Activated CD8-positive, alpha-beta memory T cell treated with anti-CD3 and anti-CD28 coated beads for 1 hour (primary cell): ENCODE measurements at places on chromosomes 6 and 20.

DNA sequence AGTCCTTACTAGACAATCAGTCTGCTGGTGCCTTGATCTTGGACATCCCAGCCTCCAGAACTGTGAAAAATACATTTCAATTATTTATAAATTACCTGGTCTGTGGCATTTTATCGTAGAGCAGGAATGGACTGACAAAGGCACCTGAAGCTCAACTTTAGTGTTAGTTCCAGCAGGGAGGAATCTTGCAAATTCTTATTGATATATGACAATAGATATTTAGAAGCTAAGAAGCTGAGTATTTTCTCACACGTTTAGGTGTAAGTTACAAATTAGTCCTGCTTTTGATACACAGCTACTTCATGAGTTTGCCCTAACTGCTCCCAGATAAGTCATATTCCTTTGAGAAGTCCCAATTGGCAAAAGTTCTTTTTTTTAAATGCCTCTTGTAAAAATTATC, 138.0 kb upstream of the ZNF217 start:
- no peak for DNase-seq

- no peak for DNase-seq
These were observed 645.6 kb downstream of the MMUT start for GRCh38 chr6:48817333-48818051.

DNA sequence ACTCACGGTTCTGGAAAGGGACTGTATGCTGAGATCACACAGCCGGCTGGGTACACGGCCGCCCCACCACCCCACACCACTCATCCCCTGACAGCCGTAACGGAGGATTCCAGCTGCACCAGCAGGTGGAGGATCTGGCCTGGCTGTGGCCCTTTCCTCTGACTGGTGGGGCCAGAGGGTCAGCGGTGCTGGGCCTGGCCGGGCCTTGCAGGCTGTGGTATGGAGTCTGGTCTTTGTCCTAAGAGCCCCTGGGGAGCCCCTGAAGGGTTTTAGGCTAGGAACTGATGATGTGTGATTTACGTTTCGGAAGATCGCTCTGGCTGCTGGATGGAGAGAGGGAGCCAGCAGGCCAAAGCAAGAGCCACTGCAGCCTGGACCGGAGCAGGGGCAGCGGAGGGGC, 26.6 kb downstream of the NOL4L start:
- no peak for DNase-seq

GRCh38 chr20:6079016-6079415, 25.2 kb upstream of the LRRN4 start:
- no peak for DNase-seq

- no peak for DNase-seq
These were observed 73.6 kb upstream of the NHSL1 start for GRCh38 chr6:138572885-138573284.

DNA sequence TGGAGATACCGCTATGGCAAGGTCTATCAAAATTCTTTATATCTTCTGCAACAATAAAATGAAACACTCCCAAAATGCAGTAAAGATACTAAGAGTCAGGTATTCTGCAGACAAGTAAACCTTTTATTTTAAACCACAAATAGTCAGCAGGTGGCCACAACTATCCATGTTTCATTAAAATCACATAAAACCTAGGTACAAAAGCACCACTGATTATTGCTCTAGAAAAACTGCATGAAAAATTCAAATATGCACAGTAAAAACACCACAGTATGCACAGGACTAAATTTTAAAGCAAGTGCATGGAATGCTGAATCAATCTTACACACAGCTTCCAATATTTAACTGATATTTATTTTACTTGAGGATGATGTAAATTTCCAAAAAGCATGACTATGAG, 33.3 kb downstream of the HMGN3 start:
- DNase-seq, result no peak

- DNase-seq, result no peak
These were observed 37.3 kb downstream of the RBM38 start for GRCh38 chr20:57428324-57429158.

DNA sequence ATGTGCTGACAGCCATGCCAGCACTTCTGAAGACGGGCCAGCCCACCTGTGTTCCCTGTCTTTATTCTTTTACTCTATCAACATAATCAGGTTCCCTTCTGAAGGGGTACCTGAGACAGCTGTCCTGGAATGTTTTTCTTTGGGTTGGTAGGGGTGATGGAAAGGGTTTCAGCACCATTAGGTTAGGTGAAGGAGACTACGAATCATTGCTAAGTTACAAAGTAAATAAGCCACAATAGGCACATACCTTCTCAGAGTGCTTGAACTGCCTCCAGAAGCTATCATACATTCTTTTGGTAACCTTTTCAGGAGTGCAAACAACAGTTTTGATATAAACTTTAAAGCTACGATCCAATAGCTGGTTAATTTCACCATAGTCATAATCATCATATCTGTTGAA, 106.3 kb downstream of the SESN1 start:
- DNase-seq, result no peak

DNA sequence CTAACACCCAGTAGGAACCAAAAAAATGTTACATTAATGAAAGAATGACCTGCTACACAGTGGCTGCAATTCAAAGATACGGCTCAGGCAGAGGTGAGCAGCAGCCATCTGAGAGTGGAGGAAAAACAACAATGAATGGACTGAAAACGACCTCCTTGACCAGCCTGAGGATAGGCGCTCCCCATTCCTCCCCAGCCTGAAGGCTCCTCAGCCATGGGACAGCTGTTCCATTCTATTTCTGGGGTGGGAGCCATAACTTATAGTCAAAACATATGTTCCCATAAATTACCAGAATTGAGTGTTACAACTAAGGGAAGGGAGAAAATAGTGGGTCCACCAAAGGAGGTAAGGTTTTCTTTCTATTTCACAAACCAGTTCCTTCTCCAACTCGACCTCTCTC, 27.2 kb downstream of the FYN start:
- DNase-seq, result no peak

GRCh38 chr20:54292185-54292584, 84.3 kb downstream of the PFDN4 start:
- no peak for DNase-seq

- no peak for DNase-seq
These were observed 25.9 kb downstream of the MTO1 start for GRCh38 chr6:73487473-73487872.

DNA sequence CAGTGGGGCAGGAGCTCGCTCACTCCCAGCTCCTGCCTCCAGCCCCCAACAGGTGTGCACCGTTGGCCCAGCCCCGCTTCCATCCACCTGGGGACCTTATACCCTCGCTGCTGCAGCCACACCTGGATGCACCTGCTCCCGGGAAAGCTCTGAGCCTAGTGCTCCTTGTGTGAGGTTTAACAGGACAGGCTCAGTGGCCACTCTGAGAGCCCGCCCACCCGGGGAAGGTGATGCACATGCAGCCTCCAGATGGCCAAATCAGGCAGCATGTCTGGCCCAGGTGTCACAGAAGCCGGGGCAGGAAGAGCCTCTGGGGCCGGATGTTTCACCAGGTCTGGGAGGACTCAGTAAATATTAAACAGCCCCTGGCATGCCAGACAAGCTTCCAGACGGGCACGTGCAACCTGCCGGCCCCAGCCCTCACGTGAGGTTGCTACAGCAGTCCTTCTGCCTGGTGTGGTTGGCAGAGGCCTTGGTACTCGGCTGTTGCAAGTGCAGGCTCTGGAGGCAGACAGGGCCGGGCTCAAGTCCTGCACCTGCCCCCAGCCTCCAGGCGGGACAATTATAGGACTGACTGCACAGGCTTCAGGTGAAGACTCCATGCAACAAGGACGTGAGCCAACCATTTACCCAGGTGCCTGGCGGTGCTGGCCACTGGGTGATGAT, 66.9 kb downstream of the RIPOR3 start:
- no peak for DNase-seq

- DNase-seq, result no peak
These were observed 10.2 kb downstream of the HDAC2 start for GRCh38 chr6:113960795-113961194.

- DNase-seq, result no peak
These were observed 2.7 kb upstream of the RBM24 start for GRCh38 chr6:17278289-17279063.

DNA sequence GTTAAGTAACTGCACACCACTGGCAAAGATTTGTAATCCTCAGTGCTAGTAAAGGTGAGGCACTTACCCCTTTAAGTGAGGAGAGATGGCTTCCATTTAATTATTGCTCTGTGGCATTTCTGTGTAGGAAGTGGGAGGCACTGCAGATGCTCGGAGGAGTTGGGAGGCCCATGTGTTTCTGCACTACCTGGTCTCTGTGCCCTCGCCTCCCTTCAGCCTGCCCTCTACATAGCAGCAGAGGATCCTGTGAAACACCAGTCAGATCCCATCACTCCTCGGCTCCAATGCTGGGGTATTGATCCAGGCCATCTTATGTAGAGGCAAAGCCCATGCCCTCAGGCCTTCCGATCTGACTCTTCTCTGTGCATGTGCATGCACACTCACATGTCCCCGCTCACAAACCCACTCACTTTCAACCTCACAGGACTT, 67.0 kb downstream of the SLX4IP start:
- DNase-seq, result no peak

DNA sequence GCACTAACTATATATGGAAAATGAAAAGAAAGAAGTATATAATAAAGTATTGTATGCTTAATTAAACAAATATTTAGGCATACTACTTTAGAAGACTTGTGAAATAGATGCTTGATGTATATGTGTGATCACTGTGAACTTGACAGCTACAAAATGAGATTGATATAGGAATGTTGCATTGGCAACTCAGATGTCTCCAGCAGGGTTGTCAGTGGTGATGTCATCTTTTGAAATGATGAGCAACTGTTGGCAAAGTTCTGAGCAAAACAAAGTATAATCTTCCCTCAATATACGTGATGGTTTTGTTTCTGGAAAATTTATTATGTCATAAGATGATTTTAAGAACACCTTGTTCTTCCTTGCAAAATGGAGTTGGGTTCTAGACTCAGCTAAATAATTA, 133.8 kb downstream of the ARID1B start:
- no peak for DNase-seq

GRCh38 chr6:56437171-56437900, 190.0 kb upstream of the COL21A1 start:
- DNase-seq, result no peak

DNA sequence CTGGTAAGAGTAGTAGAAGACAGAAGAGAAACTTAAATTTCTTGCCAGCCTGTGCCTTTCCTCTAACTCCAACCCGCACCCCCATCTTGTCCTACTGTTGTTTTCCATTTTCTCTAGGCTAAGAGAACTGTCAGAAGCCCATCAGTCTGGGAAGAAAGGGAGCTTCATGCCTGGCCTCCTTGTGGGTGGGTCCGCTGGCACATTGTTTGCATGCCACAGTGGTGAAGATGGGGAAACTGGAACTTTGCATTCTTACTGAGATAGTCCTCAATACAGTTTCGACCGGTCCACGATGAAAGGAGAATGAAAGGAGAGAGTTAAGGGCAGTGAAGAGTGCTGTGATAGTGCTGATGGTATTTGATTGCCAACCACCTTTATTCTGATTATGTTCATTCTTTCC, 103.1 kb downstream of the TCP11 start:
- DNase-seq, result no peak

GRCh38 chr6:135022050-135022697, 32.4 kb downstream of the HBS1L start:
- DNase-seq, result no peak

DNA sequence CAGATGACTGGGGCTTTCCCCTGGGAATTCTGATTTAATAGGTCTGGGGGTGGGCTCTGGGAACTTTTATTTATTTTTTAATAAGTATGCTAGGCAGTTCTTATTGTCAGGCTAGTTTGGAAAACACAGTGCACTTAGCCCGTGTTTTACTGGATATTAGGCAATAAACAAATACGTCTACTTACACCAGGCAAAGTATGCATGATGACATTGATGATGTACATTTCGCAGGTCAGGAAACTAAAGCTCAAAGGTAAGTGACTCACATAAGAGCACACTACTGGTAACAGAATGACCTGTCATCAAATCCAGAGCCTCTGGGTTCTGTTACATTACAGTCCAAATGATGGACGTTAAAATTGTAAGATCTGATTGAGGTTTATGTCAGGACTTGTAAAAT, 144.4 kb upstream of the EXOC2 start:
- no peak for DNase-seq

DNA sequence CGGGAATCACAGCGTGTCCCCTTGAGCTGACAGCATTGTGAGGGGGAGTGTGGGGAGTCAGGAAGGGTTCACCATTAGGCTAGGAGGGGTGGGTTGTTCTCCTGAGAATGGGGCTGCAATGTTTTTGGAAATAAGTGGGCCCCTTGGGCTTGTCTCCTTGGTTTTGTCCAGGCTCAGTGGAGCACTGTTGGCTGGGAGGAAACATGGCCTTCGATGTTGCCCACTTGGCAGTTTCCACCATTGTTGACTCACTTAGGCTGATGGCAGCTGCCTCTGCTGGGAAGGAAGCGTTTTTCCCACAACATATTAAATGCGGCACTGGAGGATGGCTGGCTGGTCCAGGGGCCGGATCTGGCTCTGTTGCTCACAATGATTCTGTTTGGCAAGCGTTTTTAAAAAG, 512.1 kb downstream of the QKI start:
- DNase-seq, result no peak

GRCh38 chr20:60378620-60379019, 420.4 kb downstream of the CDH26 start:
- DNase-seq, result no peak

DNA sequence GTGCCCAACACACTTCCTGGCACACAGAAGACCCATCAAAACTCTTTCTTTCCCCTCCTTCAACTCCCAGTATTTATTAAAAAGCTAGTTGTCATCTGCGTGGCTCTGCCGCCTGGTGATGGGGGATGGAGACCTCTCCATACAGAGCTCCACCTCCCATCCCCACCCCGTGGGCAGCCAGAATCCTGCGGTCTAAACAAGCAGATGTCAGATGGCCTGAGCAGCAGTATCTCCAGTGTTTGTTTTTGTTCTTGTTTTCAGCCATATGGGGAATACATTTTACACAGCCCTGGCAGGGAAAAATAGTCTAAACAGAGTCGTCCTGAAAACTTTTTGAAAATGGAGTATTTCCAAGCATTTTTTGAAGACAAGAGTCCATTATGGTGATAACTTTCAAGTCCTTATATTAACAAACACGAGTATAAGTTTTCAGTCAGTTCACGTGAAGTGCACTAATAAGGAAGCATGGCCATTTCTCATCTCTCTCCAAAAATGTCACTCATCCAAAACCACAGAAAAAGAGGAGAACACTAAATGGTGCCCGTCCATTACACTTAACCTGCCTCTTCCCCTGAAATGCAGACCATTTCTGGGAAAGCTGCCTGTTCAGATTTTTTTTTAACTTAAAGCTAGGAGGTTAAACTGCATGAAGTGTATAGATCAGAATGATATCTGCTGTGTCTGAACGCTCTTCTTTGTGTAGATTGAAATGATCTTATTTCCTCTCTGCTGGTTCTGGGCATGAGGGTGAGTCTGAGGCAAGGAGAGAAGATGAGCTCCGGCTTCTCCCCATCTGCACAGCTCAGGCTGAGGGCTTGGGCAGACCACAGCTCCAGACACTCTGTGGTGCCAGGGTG, 91.0 kb downstream of the TCP11 start:
- DNase-seq, result no peak

GRCh38 chr6:143579703-143580102, 68.2 kb upstream of the FUCA2 start:
- DNase-seq, result no peak

DNA sequence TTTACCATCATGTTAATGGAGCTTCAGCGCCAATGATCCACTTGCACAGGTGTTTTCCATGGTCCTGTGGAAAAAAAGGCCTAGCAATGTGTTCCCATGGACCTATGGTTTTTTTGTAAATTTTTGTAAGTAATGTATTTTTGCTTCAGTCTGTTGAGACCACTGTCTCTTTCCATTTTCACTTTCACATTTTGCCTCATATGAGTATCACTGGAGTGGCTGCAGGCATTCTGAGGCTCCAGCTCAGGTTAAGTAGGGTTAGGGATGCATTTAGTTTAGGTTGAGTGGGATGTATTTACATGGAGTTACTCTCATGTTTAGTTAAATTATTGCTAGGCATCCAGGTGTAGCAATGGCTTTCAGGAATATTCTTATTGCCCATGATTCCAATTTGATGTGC, 19.2 kb upstream of the LMBRD1 start:
- no peak for DNase-seq
